ENCODE measurements at places on chromosomes 6 and 20. TPM values are rescaled to one million over a fixed set of nuclear protein-coding genes. Genes with fewer than 3 reads are reported as not detected.

The TUBB1 gene
- 0.17 TPM for polyA plus RNA-seq

The PRPH2 gene
- 0.75 TPM for polyA plus RNA-seq

The PDSS2 gene
- 20.7 TPM for polyA plus RNA-seq

The FUCA2 gene
- 73.4 TPM for polyA plus RNA-seq

The TMEM14A gene
- 48.8 TPM for polyA plus RNA-seq

DNA sequence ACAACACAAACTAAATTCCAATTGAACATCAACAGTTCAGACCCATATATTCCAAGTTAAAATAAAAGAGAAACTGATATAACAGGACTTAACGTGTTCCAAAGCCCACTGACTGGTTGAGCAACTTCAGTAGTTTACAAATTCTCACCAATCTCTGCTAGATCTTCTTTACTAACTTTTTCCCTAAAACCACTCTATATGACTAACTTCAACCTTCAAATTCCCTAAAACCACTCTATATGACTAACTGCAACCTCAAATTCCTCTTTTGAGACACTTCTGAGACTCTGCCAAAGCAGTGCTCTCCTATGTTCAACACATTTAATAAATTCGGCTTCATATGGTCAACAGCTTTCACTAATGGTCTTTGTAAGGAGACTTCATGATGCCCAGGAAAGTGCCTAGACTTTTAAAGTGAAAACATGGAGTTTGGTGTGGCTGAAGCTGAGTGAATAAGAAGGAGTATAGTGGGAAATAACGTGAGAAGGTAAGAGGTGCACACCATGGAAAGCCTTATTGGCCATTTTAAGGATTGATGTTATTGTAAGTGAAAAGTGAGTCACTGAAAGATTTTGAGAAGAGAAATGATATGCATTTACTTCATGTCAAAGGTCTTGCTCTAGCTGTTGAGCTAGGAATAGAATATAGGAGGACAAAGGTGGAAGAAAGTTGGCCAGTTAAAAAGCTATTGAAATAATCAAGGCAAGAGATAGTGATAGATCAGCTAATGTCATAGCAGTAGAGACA, 134.0 kb upstream of the HCRTR2 start:
- DNase-seq = no peak

DNA sequence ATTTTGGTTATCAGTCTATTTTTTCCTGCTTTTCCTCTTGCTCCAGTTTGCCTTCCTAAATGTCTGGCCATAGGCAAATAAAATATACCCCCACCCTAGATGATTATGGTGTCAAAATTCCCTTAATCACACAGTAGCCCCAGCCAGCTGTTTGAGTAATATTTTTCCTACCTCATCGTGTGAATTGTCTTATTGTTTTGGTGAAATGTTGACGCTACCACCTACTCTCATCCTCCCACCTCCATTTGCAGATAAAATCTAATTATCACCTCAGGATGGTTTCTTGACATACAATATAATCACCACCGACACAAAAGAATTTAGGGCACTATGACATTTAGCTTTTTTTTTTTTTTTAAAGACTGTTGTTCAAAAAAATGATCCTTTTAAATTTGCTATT, 44.1 kb upstream of the FUCA2 start:
- no peak for DNase-seq

DNA sequence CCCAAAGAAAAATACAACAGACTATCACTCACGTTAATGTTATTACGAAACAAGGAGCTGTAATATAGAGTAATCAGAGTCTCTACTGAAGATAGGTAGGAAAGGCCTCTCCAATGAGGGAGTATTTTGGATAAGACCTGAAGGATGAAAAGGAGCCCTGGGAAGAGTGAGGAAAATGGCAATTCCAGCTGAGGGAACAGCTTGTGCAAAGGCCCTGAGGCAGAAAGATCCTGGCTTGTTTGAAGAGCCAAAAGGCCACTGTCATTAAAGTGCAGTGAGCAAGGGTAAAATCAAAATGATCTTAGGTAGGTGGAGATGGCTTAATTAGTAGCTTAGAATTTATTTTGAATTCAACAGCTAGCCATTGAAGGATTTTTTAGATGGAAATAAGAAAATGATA, 138.6 kb downstream of the KHDC1L start:
- no peak for DNase-seq

- peak; percentile 92 for DNase-seq
Measured at GRCh38 chr6:150865406-150866146, at the start of gene MTHFD1L. MTHFD1L (plus strand) TSS chr6:150865702; CDS start chr6:150865823, 121 bp downstream.

DNA sequence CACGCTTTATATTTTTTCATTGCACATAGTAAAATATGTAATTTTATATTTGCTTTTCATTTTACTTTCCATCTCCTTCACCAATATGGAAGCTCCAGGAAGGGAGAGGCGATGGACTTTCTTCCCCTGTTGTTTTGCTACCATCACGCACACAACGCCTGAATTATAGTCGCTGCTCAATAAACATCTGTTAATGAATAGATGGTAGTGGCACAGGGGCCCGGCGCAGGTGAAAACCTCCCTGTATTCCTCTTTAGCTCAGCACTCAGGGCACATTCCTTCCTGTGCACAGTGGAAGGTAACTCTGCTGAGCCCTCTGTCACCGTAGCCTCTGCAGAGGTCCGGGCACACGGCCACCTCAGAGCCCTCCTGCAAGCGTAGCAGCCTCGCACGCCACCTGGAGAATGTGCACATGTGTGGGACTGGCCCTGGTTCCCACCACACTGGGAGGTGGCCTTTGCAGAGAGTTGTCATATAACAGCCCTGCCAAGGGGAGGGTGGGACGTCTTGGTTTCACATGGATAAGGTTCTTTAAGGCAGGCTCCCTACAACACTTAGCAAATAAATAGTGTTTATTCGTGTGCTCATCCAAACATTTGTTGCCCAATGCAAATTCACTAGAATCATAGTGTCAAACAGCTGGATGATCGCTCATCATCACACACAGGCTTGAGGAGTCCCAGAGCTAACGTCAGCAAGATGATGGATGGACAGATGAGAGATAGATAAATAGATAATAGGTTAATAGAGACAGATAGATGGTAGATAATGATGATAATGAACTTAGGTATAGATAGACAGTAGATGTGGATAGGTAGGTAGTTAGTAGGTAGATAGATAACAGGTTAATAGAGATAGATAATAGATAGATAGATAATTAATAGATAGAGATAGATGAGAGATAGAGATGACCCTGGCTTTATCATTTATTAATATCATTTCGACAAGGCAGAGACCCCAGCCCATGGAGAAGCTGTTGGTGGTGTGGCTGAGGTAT, 32.3 kb upstream of the AFDN start:
- no peak for DNase-seq

DNA sequence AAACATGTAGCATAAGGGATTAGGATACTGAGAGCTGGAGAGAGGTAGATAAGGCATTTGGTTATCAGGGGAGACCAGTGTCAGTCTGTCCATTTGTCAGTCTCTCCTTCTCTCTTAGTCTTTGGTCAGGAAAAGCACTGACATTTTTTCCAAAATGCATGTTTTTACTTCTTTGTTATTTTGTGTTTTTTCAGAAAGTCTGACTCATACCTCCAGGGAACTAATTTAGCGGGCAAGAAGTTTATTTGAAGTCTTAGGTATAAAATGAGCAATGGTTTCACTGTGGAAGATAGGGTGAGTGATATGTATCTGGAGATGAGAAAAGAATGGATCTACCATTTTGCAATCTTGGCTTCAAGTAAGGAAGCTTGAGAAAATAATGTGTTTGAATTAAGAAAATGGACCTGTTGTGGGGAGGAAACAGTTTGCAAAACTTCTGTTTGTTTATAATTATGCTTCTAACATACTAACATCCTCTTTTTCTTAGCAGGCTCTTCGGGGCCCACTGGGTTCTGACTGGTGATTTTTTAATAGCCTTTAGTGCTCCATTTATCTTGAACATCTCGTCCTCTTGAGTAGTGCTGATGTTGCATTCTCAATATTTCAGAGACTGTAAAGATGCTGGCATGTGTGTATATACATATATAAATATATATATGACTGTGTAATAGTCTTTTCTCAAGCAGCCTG, 66.9 kb upstream of the FABP7 start:
- no peak for DNase-seq
